ENCODE measurements at places on chromosomes 2 and 18. TPM values are rescaled to one million over a fixed set of nuclear protein-coding genes. Genes with fewer than 3 reads are reported as not detected.

DNA sequence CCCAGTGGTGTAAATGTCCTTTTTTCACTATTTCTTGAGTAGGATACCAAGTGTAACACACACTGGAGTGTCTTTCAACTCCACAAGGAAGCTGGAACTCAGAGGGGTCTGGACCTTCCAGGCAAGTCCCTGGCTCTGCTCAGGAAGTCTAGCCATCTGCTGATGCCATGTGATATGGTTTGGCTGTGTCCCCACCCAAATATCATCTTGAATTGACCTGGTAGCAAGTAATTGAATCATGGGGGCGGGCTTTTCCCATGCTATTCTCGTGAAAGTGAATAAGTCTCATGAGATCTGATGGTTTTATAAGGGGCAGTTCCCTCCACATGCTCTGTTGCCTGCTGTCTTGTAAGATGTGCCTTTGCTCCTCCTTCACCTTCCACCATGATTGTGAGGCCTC, 99.4 kb upstream of the CDC42EP3 start:
- no peak for DNase-seq

- peak; percentile 11 for DNase-seq
Measured at GRCh38 chr2:101696272-101697123, 1.0 kb upstream of the MAP4K4 start.

- DNase-seq, result no peak
Measured at GRCh38 chr18:31291688-31292087, 26.3 kb upstream of the DSG1 start.

GRCh38 chr2:14422426-14422825, 210.1 kb upstream of the LRATD1 start:
- no peak for DNase-seq

GRCh38 chr2:162579169-162579568, 235.2 kb downstream of the GCA start:
- DNase-seq, result no peak

- no peak for DNase-seq
Measured at GRCh38 chr18:53838746-53839145, 385.7 kb downstream of the MBD2 start.

DNA sequence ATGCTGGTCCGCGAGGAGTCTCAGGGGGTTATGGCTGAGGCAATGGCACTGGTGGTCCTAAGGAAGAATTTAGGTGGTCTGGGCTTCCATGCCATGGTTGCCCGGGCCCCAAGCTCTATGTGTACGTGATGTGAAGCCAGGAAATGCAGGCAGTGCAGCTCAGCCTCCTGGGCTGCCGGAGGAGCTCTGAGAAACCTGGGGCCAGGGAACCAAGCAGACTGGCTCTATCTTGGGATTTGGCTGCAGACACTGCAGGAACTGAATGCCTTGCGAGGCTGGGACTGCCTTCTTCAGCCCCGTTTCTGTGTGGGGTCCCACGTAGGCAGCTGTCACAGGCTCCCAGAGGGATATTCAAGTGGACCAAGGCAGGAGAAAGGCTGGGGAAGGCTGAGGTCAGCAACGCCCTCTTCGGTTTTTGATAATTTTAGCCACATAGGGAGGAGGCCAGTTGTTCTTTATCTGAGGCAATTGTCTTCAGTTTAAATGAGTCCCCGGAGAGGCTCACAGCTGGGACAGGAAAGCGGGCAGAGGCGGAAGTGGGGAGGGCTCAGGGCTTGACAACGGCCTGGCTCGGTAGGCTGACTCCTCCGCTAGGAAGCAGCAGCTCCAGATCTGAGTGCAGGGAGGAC, 77.7 kb downstream of the RHOB start:
- DNase-seq, result no peak

- DNase-seq, result no peak
Measured at GRCh38 chr18:14106906-14107305, 25.3 kb downstream of the ZNF519 start.

DNA sequence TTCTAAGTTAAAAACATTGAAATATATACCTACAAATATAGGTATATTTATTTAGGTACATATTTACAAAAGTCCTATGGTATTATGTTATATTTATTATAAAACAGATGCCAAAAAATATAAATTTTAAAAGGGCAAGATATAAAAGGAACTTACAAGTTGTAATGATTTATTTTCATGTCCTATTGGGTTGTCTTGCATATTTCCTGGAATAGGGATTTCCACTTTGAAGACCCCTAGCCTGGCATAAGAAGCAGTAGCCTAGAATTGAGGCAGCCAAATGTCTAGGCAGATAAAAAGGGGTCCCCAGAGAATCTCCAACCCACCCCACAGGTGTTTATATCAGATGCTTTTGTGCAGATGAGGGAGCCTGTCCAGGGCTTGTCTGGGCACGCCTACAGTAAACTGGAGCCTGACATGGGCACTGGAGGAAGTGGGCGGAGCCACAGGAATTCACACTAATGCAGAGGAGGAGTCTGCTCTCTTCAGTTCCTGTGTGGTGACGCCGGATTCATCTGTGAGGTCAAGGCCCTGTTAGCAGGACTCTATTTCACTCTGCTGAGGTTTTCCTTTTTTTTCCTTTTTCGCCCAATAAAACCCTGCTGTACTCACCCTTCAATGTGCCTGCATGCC, 1088.9 kb upstream of the PIK3C3 start:
- DNase-seq, result no peak

DNA sequence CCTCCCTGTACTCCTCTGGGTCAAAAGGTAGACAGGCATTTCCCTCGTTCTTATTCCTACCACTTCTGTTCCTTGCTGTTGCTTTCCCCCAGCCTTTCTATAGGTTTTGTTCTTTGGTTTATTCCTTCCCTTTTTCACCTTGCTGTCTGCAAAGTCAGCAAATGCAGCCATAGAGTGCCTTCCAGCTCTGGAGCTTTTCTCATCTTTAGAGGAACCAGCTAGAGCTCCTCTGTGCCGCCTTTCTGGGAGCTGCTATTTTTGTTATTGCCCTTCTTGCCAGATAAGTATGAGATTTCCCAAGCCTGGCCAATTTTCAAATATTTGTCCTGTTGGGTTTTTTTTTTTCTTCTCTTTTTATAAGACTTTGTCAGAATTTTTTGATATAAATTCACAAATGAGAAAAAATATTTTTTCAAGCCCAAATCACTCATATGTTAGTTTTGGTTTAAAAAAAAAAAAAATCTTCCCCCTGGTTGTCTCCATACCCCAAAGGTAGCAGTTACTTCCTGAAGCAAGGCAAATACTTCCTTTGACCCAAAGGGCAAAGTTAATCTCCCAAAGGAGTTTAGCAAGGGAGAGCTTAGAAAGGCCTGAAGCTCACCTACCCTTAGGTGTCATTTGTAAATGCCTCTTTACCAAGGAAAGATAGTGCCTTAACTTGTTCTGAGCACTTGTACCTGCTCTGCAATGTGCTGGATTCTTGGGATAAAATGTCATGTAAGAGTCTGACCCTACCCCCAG, 5.1 kb upstream of the TTC27 start:
- DNase-seq, result no peak

DNA sequence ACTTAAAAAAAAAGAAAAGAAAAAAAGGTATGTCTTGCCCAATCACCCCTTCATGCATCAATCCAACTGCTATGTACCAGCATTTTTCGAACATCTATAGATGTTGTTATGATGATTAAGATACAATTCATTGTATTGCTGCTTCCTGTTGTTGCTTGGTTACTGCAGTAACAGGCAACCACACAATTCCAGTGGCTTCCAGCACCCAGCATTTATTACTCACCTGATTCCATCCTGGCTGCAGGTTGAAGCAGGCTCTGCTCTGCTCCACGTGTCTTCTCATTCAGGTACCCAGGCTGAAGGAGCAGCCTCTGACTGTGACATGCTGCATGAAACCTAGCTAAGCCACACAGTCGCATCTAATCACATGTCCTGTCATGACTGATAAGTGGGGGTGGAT, 196.9 kb downstream of the INO80D start:
- DNase-seq, result peak; percentile 54

DNA sequence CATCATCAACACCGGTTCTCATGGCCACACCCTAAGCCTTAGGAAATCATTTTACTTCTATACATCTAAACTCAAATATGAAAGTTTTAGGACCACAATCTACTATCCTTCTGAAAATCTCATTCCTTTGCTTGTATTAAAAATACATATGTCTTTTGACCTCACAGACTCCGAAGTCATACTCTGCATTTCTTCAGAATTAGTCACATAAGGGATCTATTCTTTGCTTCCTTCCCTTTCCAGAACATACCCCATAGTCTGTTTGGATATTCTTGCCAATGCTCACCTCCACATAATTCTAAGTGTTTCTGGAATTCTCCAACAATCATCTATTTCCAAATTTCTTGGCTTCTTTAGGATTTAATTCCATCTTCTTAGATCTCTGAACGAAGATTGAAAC, 14.2 kb upstream of the DSG1 start:
- DNase-seq, result peak; percentile 6

GRCh38 chr18:58025733-58026132, 18.3 kb upstream of the NEDD4L start:
- no peak for DNase-seq

DNA sequence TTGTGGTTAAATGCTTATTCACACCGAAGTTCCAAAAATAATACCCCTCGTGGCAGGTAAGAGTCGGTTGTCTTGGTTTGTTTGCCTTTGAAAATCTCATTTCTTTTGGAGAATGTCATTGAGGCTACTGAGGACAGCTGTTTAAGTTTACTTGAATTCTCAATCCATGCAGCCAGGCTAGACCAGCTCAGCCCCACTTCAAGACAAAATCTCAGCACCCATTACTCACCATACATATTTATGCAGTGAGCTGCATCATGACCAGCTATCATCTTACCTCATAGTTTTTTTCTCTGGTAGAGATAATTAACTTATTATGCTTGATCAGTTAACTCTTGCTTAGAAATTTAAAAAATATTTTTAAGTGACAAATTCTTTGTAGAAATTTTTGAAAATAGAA, 115.9 kb downstream of the HAUS1 start:
- no peak for DNase-seq

DNA sequence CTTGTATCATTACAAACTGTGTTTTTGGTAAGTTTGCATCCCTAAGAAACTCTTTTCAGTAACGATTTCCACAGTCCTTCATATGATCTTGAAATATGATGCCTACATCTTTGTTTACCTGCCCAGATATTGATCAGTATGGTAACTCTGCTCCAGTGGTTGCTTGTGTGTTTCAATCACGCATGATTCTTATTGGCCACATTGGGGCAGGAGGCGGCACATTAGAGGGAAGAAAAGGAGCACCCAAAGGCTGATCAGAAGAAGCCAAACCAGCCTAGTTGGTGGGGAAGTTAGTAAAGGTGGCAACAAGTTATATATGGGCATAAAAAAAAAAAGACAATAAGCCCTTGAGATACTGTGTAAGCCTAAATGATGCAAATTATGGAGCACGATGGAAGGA, 158.9 kb downstream of the RHBDD1 start:
- no peak for DNase-seq

- no peak for DNase-seq
Measured at GRCh38 chr18:36535202-36535935, 237.9 kb downstream of the FHOD3 start.

GRCh38 chr2:206989311-206989710, 50.0 kb downstream of the CPO start:
- peak; percentile 19 for DNase-seq

- no peak for DNase-seq
Measured at GRCh38 chr2:161265874-161266273, 42.4 kb upstream of the PSMD14 start.

GRCh38 chr2:116224610-116225009, 1589.9 kb upstream of the DDX18 start:
- DNase-seq, result no peak

GRCh38 chr18:78293940-78294541, 685.6 kb upstream of the SALL3 start:
- DNase-seq, result no peak

DNA sequence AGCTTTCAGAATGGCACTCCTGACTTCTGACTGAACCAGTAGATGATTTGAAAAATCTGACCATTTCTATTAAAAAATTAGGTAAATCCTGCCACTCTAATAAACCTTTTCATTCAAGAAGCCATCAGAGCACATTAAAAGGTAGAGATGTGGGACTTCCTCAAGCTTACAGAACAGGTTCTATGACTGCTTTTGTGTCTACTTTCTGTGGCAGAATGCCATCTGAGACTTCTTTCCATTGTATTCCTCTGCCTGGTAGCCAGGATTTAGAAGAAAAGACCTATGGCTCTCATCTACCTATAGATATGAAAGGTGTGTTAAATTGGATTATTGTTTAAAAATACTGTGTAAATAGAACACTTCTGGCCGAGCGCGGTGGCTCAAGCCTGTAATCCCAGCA, 99.9 kb upstream of the NABP1 start:
- no peak for DNase-seq

- no peak for DNase-seq
Measured at GRCh38 chr2:64328415-64328722, 125.6 kb upstream of the LGALSL start.

DNA sequence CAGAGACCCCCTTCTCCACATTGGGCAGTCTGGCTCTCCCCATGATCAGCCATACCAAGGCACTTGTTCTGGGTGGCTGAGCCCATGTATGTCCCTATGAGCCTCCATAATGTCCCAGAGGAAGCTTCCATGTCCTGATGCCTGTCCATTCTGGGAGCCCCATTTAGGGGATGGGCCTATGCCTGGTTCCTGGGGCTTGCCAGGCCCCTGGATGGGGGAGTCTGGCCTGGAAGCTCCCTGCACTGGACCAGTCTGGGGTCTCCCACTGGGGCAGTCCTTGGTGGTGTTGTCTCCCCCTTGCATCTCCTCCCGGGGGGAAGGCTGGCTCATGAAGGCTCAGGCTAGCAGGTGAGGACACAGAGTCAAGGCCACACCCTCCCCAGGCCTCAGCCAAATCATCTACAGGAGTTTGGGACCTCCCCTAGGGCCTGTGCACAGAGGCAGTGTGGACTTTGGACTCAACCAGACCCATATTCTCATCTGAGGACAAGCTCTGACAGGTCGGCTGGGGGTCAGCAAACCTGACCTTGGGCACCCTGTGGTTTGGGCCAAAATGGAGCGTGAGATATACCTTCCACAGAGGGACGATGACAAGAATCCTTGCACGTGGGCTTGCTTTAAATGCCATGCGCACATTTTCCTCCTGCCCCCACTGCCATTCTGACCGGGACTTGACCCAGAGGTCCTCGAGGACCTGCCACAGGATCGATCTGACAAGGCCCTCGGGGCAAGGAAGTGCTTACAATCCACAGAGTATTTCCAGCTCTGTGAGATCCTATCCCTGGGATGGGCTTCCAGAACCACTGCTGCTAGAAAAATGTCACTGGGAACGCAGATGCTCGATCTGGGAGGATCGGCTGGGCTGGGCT, 38.8 kb downstream of the INHBB start:
- DNase-seq, result no peak

- DNase-seq, result no peak
Measured at GRCh38 chr2:201470821-201471731, 19.5 kb downstream of the STRADB start.

The ACP1 gene
- 76.2 TPM for total RNA-seq

The PPM1G gene
- total RNA-seq, result 135 TPM

The CFC1 gene
- not detected for total RNA-seq

The AGXT gene
- not detected for total RNA-seq

The SPP2 gene
- total RNA-seq, result not detected

The CPO gene
- total RNA-seq, result not detected

The SCN9A gene
- total RNA-seq, result 1.8 TPM

The NEU2 gene
- not detected for total RNA-seq

The SCTR gene
- not detected for total RNA-seq

The LONRF2 gene
- not detected for total RNA-seq

The CDH20 gene
- total RNA-seq, result not detected

The POMC gene
- total RNA-seq, result 0.69 TPM

The SIX2 gene
- total RNA-seq, result 0.32 TPM

The MC5R gene
- total RNA-seq, result not detected

The CCDC178 gene
- 0.80 TPM for total RNA-seq

The SFT2D3 gene
- total RNA-seq, result 4.4 TPM

The COPS7B gene
- 42.4 TPM for total RNA-seq

All from endothelial cell of umbilical vein (primary cell).